Choroid plexus epithelial cell (primary cell): ENCODE measurements at places on chromosomes 5 and 9.
A peak's percentile ranks its signal among the peaks of the same experiment; 100 is the strongest.

GRCh38 chr9:91187311-91187964 is 174.3 kb downstream of the AUH start:
- no peak for DNase-seq

DNA sequence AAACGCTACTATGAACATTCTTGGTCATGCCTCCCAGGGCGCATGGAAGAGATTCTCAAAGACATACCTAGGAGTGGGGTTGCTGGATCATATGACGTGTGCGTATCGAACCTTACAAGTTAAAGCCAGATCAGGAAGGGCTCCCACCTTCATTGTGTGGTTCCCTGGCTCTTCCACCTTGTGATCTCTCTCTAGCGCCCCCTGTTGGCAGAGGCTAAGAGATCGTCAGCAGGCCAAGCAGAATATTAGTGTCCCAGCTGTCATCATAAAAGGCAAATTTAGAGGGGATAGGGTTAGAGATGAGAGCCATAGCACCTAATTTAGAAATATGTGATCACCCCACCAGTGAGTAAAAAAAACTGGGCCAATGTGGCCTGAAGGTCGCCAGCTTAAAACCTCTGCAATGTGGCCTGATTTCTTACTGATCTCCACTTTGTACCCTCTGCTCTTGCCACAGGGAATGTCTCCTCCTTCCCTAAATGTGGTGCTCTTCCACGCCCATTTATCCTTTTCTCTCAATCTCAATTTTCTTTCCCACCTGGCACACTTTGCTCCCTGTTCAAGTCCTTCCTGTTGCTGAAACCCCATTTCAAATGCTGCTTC is 91.7 kb upstream of the SHB start:
- peak; percentile 61 for DNase-seq

DNA sequence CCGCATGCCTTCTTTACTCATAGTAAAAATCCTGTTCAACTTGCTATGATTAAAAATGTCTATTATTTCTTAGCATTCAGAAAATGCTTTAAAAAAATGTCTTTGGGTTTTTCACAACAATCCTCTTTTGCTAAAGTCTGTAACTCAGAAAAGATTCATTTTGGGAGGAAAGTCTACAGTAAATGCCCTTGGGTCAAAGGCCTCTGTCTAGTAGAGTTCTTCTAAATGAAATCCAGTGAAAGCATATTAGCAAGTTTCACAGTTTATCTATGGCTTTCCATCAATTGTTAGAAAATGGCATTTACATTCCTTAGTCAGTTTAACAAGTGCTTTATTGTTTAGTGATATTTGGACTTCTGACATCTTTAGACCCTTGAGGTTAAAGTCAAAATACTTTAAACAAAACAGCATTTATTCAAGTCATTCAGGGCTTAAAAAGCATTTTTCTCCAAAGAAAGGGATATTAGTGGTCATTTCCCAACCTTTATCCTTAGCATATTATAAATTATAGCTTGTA is 137.1 kb upstream of the TARS1 start:
- no peak for DNase-seq

- DNase-seq, result no peak
Observed at GRCh38 chr5:140083120-140083519, 30.8 kb upstream of the PURA start.
